ENCODE measurements at places on chromosomes 16 and 17. TPM values are rescaled to one million over a fixed set of nuclear protein-coding genes. Genes with fewer than 3 reads are reported as not detected.

FOXF1 gene
- total RNA-seq: not detected

NPW gene
- total RNA-seq: 2.0 TPM

FNDC8 gene
- total RNA-seq: not detected

FBXL20 gene
- 17.4 TPM for total RNA-seq

TNK1 gene
- total RNA-seq: 3.7 TPM

CHST5 gene
- 0.34 TPM for total RNA-seq

CCDC78 gene
- total RNA-seq: 4.2 TPM

DNA sequence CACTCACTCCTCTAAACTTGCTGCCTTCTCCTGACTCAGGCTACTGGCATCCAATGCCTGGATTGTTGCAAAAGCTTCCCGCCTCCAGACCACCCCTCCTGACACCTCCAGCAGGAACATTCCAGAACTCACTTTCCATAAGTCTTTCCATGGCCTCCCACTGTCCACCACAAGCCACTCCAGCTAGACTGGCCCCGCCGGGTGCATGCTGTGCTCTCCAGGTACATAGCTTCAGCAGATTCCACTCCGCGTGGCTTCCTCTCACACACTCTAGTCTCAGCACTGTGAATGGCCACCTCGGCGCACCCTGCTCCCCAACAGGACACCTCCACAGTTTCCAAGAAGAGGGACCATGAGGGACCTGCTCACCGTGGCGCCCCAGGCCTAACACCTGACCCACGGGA, 25.9 kb upstream of the FAAP100 start:
- no peak for DNase-seq

- DNase-seq: no peak
These were observed 25.6 kb downstream of the RNF135 start for GRCh38 chr17:30996486-30996885.

DNA sequence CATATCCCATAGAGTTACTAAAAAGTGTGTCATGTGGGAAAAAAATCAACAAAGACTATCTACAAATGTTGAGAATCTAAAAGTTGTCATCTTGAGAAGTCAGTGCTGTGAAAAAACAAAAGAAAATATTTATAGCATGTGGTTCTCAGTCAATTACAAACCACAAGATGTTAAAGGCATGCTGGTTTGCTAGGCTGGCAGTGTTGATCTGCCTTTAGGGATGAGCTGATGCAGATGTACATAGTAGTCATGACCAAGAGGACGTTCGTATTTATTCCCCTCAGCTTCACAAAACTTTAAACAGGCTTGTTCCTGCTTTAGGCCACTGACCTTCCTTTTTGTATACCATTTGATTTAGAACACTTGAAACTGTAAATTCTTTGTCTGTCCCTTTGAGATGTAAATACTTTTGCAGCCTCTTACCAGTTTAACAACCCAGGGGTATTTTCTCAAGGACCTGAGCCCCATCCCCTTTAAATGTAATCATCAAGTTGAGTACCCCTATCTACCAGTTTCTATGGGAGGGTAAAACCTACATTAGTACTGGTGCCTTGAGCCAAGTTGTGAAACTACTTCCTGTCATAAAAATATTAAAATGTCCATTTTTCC, 446.6 kb downstream of the KCNJ18 start:
- no peak for DNase-seq

DNA sequence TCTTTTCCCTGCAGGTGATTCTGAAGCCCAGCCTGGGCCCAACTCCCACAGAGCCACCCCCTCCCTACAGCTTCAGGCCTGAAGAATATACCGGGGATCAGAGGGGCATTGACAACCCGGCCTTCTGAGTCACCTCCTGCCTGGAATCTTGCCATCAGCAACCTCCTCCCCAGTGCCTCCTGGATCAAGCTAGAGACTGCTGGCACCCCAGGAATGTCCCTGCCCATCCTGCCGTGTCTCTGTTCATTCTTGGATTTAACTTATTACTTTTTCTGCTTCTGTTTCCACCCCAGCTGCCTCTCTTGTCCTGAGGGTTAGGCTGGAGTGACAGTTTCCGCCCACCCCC, 4.9 kb downstream of the TMEM92 start:
- DNase-seq: no peak

DNA sequence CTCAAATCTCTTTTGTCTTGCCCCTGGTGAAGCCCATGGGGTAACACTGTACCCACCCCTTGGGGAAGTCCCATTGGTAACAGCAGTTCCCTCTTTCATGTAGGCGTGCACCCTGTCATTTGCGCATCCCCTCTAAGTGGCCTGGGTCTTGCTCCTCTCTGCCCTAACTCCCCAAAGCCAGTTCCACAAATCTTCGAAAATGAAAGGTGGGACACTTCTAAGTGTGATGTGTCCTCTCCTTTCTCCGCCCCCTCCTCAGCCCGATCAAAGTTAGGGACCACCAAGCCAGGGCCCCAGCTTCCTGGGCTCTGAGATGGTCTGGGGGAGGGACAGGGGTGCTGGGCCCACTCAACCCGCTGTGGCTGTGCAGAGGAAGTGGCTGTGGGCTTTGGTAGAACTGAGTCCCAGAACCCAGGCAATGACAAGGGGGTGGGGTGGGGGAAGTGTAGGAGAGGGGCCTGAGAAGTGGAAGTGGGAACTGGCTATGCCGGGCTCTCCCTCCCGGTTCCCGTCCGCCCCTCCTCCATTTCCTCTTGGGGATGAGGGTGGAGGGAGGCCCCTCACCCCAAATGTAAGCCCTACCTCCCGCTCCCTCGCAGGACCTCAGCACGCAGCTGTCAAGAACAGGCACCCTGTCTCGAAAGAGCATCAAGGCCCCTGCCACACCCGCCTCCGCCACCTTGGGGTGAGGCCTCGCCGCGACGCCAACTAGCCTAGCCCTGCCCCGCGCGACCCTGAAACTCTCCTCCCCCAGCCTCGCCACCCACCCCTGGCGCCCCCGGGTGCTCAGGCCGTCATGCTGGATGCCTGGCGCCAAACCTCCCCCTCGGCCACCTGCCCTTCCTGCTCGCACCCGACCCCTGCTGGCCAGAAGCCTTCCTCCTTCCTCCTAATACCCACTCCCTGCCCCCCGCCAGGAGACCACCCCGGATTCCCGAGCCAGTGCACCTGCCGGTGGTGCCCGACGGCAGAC, 8.7 kb downstream of the ABI3 start:
- DNase-seq: peak; percentile 51

DNA sequence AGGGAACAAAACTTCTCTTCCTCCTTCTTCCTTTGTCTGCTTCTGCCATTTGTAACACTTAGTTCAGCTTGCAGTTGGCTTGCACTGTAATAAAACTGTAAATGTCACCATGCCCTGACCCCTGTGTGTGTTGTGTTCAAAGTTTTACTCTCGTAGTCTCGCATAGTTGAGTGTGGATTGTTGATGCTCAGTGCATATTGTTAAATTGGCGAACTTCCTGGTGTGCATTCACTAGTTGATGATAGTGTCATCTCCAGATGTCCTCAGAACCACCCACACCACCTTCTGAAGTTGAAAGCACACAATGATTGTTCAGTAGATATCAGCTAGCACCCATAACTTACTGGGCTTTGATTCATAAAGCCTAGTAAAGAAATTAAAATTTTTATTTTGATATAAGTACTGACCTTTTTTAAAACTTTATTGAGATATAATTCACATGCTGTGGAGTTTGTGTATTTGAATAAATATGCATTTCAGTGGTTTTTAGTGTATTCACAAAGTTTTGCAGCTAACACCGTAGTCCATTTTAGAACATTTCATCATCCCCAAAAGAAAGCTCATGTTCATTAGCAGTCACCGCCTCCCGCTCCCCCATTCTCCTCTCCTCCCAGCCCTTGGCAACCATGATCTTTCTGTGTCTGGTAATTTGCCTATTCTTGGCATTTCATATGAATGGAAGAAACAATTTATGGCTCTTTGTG, 25.0 kb downstream of the USP10 start:
- peak; percentile 38 for DNase-seq

GRCh38 chr17:77696151-77696720, 262.3 kb upstream of the TNRC6C start:
- no peak for DNase-seq

DNA sequence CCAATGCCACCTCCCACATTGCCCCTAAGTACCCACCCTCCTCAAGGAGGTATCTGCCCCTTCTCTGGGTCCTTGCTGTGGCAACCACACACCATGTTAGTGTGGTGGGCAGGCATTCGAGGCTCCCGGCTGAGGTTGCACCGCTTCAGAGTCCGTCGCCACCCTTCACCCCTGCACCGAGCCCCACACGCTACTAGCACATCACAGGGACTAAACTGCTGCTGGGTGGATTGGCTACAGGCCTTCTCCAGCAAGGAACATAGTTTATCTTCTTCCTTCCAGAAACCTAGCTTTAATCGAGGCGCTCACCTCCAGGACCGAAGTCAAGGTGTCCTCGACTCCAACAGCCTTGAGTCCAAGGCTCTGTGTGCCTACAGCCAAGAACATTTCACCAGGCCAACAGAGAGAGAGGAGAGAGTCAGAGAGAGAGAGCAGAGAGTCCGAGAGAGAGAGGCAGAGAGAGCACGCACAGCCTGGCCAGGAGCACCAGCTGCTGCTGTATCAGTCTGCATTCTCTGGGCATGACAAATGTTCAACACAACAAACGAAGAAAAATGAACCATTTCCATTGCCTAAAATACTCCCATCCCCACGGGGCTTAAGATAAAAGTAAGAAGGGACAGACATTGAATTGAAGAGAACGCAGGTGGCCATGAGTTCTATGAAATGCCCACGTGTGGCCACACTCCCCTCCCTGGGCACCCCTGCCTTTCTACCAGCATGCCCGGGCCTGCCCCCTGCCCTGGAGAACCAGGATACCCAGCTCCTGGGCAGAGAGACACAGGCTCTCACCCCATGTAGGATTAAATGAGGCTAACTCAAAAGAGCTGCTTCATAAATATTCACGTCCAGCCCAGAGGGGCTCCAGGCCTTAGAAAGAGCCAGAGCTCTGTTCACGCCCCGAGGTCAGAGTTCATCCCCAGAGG, 94.9 kb downstream of the RBFOX3 start:
- DNase-seq: no peak

- DNase-seq: no peak
These were observed 12.7 kb downstream of the SCGB1C2 start for GRCh38 chr17:149897-150584.

DNA sequence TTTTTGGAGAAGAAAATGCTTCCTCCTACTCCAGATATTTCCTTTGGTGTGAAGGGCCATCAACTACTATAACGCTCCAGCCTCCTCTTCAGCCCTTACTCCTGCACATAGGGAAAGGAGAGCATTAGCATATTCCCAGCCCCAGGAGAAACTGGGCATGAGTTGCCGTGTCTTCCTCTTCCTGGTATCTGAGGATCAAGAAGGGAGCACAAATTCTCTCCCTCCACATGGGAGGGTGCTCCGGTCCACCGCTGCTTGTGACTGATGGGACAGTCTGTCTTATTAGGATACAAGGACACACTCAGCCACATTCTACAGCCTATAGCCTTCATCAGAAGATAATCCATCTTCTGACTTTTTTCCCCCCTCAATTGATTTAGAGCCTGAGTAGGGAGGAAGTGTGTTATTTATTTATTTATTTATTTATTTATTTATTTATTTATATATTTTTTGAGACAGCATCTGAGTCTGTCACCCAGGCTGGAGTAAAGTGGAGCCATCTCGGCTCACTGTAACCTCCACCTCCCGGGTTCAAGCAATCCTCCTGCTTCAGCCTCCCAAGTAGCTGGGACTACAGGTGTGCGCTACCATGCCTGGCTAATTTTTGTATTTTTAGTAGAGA, 16.6 kb upstream of the CYB5B start:
- DNase-seq: no peak

DNA sequence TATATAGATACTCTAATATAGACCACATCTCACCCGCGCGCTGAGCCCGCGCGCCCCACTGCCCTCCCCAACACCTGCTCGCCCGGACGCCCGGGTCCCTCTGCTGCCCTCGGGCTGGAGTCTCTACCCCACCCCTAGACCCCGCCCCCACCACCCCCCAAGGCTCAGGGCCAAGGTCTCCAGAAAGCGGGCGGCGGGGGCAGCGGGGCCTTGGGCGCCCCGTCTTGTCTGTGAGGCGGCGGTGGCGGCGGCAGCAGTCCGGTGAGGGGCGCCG, 2.6 kb downstream of the HES7 start:
- DNase-seq: no peak

DNA sequence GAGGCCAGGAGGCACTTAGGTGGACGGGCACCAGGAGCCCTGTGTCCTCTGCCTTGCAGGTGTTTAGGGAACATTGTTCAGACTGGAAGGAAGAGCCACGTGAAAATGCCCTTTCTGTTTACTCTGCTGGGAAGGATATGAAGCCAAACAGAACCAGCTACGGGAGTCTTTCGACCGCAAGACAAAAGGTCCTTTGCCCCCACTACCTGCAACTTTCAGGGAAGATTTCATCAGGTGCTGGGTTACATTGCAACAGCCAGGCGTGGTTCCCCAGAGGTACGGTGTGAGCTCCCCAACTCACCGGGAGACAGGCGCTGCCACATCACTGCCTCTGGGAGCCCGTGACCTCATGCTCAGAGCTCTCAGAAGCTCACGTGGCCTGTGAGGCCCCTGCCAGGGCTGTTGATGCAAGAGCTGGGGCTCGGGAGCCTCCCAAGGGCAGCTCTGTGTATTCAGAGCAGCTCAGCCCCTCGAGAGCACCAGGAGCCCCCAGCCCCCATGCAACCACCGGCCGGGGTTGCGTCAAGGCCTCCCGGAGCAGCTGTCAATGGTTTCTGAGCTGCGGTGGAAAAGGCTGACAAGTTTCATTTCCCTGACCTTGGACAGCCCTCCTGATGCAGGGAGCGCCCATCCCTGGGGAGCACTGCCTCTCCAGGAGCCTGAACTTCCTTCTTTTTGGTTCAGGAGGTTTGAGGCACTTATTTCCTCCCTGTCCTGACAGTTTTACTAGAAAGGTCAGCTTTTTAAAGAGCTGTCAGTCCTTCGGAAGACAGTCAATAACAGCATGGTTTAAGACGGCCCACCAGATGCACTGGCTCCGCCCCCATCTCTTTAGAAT, 42.1 kb downstream of the TBC1D16 start:
- DNase-seq: peak; percentile 75

GRCh38 chr17:81431545-81432482, 36.6 kb downstream of the BAHCC1 start:
- no peak for DNase-seq

GRCh38 chr17:44331249-44331760, 6.7 kb upstream of the SLC25A39 start:
- DNase-seq: peak; percentile 80

GRCh38 chr17:15918661-15919259, 26.2 kb upstream of the ADORA2B start:
- DNase-seq: no peak

DNA sequence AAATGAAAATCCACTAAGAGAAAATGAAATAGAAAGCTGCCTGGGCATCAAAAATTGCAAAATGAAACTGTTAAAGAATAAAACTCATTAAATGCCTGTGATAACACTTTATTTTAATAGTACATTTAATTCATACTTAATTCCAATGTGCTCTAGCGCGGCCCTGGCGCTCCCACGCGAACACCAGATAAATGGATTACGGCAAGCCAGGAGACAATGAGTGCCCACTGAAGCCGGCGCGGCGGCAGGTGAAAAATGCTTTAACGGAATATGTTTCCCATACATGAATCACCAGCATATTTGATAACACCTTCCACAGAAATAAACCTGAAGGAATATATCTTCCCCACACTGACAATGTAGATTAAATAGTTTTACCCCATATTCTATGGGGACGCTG, 245.5 kb downstream of the RBFOX3 start:
- DNase-seq: no peak

GRCh38 chr16:48235556-48236136, 8.5 kb upstream of the LONP2 start:
- no peak for DNase-seq

All from activated CD4-positive, alpha-beta memory T cell treated with anti-CD3 and anti-CD28 coated beads for 36 hours (primary cell).